HEK293T (cell line): ENCODE measurements at places on chromosomes 5 and 9.

GRCh38 chr9:114240647-114241558 lies 82.0 kb upstream of the ORM1 start:
- no peak for DNase-seq

DNA sequence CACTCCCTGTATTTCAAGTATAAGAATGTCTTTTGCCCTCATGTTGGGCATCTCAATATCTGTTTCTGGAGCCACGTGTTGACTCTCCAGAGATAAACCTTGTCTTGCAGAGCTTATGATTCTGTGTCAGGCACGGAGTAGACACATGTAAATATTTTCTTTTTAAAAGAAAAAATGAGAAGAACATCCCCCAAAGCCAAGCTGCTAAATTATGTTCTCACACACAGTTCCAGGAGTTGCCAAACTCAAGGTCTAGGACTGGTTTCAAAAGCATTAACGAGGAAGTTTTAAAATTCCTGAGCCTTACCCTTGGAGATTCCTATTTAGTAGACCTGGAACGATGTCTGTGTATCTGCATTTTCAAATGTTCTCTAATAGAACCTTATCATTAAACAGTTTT lies 1228.3 kb upstream of the WWC1 start:
- no peak for DNase-seq

- no peak for DNase-seq
Measured at GRCh38 chr5:169251333-169252084, 49.4 kb downstream of the SLIT3 start.

DNA sequence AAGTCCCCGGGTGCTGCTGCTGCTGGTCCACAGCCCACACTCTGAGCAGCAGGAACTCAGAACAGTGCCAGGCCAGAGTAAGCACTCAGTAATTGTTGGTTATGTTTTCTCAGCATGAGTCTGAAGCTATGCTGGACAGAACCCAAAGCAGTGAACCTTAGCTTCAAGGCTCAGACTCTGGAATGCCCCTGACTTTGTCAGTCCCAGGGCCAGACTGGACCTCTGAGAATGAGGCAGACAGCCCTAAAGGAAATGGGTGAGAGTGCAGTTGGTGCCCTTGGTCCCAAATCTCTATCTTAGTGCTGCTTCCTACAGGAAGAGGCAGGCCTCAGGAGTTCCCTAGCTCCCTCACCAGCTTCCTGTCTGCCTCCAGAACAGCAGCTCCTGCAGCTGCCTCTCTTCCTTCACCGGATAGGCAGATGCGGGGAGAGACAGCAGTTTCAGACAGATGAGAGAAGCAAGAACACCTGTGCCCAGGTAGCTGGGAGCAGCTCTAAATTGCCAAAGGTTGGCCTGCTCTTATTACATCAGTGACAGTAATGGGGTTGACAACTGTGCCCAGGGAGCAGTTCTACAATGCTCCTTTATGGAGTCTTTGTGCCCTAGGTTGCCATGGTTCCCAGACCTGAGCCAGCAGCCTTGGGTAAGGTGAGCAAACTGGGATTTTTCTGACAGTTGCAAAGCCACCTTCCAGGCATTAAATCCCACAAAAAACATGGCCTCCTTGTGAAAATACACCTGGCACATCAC lies 82.2 kb upstream of the CXCL14 start:
- no peak for DNase-seq

DNA sequence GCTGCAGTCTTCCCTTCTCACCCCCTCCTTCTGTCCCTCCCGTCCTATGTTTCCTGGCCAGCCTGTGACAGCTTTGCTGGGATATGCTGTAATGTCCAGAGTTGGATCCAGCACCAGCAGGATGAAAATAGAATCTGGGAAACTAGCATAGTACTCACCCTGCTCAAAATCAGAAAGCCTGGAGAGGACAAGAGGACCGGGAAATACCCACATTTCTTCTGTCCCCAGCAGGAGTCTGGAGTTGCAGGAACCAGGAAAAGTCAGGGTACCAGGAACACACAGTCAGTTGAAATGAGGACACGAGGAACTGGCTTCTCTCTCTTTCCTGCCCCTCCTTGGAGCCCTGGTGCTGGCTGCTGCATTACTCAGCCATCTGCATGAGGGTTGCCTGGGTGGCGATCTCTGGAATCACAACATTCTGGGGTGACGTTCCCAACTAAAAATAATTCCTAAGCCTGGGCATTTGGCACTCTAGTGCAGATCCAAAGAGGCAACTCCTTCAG lies 59.6 kb upstream of the NFIL3 start:
- no peak for DNase-seq

GRCh38 chr5:57889558-57889957 lies 406.9 kb upstream of the ACTBL2 start:
- DNase-seq: no peak

DNA sequence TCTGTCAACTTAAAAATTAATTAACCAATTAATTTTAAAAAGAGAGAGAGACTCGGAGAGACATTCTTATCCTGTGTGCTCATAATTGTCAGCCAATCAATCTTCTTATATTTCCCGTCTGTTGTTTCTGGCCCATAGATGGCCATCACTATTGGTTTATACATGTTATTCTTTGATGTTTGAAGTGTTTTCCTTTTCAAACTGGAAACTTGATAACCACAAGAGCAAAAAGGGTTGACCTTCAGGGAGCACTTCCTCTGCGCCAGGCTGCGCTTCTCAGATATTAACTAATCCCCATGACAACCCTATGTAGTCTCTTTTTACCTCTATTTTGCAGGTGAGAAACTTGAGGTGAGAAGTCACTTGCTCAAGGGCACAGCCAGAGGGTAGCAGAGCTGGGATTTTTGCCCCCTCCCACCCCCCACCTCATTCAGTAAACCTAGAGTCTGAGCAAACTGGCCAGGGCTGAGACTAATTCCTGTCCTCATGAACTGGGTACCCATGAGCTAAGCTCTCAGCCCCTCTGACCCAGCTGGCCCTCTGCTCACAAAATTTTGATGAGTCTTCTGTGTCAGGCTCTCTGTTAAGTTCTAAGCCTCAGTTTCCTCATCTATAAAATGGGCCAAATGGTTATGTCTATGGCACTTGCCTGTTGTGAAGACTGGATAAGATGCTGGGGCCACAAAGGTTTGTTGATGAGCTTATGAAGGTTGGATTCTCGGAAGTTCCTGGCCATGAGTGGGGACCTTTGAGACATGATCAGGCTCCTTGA lies 86.0 kb upstream of the SH3PXD2B start:
- DNase-seq: no peak

GRCh38 chr5:157528036-157528632 lies 47.4 kb downstream of the ADAM19 start:
- no peak for DNase-seq

- no peak for DNase-seq
Measured at GRCh38 chr9:84296146-84296843, 44.3 kb downstream of the SLC28A3 start.

GRCh38 chr5:67815455-67816391 lies 399.8 kb upstream of the PIK3R1 start:
- no peak for DNase-seq

GRCh38 chr5:39208471-39208870 lies 10.9 kb downstream of the FYB1 start:
- no peak for DNase-seq

DNA sequence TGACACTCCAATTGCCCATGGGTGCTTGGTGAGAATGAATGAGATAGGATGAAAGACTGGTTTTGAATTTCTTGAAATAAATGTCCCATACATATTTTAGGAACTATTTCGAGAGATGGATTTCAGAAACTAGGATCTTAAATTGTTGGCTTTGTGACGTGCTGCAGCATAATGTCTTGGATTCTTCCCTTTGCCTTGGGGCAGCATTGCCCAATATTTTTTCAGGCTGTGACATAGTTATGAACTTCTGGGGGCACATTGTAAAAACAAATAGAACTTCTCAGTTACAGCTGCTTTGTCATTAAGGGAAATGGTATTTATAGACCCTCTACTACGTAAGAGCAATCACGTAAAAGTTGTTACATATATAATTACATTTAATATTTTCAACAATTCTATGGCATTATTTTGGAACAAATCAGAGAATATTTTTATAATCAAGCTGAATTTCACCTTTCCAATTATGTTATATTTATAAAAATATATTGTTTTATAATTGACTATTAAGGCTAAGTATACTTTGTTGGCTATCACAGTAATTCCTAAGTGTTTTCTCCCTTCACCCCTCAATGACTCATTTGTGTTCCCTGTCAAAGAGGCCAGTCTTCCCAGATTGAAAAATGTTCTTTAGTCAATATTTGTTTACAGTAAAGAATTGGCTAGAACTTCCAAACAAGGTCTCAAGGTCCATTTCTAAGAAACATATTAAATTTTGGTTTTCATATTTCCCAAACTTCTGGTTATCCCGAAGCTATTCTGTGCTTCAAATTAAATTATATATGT lies 1388.3 kb upstream of the ACO1 start:
- no peak for DNase-seq

DNA sequence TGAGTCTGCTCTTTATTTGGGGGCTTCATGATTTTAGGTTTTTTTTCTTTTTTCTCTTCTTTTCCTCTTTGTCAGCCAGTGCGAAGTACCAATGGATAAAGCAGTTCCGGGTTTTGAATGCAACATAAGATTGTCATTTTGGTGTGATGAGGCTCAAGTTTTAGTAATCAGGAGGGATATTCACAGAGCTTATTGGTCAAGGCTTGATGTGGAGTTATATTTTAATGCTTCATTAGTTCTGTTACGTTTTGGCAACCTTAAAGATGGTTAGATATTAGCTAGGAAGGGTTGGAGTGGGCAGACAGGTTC lies 1.4 kb downstream of the PIK3R1 start:
- DNase-seq: no peak

DNA sequence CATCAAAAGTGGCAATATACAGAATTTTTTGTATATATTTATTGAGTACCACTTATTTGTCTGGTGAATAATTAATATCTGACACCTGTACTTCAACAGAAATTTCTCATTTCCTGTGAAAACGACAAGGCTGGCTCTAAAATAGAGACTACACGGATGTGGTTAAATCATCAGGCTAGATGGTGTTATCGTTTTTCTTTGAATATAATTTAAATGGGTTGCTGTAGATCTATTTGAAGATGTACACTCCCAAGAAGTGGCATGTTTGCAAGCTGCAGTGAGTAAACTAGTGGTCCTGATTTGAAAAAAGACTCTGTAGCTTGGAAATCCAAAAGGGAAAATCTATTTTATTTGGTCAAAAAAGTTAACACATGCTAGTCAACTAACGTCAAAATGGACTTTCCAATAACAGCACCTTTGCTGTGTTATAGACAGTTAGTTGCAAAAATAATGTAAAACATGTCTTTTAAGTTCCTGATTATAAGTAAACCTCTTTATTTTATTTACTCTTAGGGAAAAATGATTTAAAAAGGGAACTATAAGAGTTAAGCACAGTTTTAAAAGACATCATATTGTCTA lies 13.8 kb downstream of the ST8SIA4 start:
- no peak for DNase-seq

DNA sequence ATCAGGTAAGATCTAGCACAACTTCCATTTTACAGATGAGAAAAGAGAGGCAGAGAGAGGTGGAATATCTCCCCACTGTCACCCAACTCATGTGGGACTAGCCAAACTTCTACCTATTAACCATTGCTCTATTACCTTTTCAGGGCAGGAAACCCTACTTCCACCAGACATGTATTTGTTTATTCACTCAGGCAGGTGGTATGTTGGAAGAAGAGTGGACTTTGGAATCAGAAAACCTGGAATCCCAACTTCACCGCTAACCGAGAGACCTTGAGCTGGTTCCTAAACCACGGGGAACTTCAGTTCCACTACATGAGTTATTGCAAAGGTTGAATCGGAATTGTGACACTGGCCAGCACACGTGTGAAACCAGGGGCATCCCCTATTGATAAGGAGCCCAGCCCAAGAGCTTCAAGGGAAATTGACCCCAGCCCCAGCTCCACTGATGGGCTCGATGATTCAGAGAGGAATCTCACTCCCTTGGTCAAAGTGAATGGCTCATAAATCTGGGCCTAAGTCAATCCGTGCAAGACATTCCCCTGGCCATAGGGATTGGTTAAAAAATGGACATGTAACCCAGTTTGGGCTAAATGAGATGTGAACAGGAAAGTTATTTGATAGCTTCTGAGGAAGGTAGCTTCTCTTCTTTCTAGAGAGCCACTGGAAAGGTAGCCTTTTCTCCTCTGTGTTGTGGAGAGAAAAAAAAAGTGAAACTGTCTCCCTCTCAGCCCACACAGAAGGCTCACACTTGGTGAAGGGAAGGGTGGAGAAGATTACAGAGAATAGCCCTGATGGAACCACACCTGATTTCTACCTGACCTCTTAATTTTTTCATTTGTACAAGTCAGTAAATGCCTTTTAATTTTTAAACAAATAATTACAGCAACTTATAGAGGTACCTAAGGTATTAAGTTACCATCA lies 5.5 kb upstream of the GLIS3 start:
- DNase-seq: no peak

- DNase-seq: no peak
Measured at GRCh38 chr9:16594787-16595186, 275.7 kb downstream of the BNC2 start.

- peak; percentile 22 for DNase-seq
Measured at GRCh38 chr5:42005561-42006153, 80.6 kb downstream of the FBXO4 start.

- no peak for DNase-seq
Measured at GRCh38 chr5:179497636-179498340, 52.6 kb upstream of the RUFY1 start.

DNA sequence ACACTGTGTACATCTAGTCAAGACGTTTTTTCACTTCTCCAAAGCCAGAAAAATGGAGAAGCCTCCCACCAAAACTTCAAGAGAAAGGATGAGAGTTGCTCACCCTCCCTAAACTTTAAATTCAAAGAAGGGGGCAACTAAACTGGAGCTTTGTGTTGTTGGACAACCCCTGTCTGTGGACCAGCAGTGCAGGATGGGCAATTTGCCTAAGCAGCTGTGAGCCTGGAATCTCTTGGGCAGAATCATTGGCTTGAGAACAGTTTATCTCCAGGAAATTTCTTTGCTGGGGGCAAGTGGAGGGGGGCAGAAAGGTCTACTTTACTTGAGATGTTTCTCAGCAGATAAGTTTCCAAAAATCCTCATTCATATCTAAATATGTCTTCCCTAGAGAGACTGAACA lies 151.8 kb downstream of the MUSK start:
- DNase-seq: no peak

- no peak for DNase-seq
Measured at GRCh38 chr9:83424831-83425230, 113.4 kb downstream of the FRMD3 start.

GRCh38 chr5:87394411-87395165 lies 18.1 kb downstream of the CCNH start:
- DNase-seq: no peak

- peak; percentile 73 for DNase-seq
Measured at GRCh38 chr9:36862206-36863145, 171.6 kb downstream of the PAX5 start.

DNA sequence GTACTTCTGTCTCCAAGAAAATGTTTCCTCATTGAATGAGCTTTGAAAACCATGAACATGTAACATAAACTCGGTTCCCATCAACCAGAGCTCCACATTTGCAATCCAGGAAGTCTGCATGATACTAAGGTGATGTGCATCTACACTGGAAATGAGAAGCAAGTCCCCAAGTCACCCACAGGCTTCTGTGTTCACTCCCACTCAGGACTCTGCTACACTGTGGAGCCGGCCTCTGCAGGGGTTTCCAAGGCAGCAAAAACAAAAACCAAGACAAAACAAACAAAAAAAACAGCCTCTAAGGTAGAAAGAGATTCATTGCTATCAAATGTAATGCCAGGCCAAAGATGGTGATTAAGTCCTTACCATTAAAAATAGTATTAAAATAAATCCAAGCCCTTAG lies 593.7 kb downstream of the IRX1 start:
- DNase-seq: no peak
